NCI-H69 (cell line): ENCODE measurements at places on chromosomes 13 and 19.
A peak's percentile ranks its signal among the peaks of the same experiment; 100 is the strongest.

DNA sequence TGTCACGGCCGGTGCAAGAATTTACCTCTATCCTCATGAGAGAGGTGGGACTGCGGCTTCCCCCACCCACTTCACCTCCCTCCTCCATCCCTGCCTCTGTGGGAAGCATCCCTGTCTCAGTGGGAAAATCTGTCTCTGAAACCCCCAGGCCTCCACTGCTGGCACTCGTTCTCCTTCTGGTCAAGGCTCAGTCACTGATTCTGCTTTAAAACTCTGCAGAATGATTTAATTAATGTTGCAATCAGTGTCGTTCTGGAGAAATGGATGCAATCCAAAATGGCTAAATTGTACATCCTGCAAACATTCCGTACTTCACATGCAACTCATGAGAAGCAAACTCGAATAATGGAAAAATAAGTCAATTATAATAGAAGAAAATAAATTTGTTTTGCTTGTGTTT is 5.6 kb downstream of the RASL11A start:
- DNase-seq: no peak

DNA sequence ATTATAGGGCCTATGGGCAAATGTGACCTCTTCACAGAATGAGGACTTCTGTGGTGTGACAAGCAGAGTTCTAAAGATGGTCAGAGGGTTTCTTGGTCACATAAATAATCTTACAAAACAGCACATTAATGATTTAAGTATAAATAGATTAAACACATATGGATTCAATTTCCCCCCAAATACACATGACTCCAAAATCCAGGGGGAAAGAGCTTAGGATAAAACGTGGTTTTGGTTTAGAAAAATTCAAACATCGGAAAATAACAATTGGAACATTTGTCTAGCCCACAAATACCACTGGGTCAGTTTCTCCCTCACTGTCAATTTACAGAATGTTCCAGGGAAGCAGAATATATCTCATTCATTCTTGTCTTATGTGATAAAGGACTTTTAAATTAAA is 283.1 kb downstream of the COG6 start:
- DNase-seq: no peak

DNA sequence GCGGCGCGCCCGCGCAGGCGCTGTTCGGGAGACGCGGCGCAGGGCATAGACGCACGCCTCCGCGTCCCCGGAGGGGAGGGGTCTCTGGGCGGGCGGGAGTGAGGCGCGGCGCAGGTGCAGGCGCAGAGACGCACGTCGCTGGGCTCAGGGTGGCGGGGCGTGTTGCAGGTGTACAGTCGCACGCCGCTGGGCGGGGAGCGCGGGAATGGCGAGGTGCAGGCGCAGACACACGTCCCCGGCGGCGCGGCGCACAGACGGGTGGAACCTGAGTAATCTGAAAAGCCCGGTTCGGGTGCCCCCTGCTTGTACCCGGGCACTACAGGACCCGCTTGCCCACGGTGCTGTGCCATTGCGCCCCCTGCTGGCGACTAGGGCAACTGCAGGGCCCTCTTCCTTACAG is 44.7 kb downstream of the PLPP2 start:
- no peak for DNase-seq

DNA sequence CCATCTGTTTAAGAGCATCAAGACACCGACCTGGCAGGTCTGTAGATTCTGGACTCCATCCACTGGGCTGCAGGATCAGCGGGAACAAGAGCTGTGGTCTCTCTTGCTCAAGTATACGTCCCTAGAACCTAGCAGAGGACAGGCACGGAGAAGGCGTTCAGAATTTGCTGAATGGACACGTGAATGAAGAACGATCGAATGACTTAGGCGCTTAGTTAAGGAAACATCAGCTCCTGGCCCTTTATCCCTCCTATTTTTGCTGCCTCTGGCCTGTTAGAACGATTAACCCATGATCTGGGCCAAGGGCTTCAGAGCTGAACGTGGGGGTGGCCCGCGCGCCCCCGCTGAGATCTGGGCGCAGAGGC is 953 bp downstream of the DZIP1 start:
- DNase-seq: peak; percentile 14

DNA sequence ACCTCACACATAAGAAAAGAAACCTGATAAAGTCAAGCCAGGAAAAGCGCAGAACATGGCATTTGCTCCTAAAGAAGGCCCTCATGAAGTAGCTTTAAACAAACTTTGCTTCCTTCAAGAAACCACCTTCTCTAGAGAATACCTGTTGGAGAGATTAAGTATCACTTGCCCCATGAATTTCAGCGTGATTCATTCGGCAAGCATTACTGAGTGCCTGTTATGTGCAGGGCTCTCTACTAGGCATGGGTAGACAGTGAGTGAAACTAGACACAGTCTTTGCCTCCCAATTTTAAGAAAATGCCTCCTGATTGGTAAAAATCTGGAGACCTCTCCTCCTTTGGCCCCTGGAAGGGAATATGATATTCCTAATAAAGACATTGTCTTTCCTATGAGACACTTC is 475.8 kb upstream of the NBEA start:
- DNase-seq: no peak

GRCh38 chr19:3573858-3574637 is 1.3 kb downstream of the HMG20B start:
- DNase-seq: peak; percentile 92

DNA sequence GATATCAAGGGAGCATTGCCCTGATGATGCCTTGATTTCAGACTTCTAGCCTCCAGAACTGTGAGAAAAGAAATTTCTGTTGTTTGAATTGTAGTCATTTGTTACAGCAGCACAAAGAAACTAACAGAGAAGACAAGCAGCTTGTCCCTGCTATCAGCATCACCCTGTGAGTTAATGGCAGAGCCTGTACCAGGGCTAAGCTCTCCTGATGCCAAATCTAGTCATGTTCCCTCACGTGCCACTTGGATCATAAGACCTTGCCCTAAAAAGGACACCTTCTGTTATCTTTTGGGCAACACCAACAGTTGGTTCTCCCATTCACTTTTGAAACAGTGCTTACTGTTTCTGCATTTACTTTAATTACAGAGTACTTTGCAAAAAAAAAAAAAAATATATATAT is 14.8 kb downstream of the RCBTB2 start:
- DNase-seq: no peak

DNA sequence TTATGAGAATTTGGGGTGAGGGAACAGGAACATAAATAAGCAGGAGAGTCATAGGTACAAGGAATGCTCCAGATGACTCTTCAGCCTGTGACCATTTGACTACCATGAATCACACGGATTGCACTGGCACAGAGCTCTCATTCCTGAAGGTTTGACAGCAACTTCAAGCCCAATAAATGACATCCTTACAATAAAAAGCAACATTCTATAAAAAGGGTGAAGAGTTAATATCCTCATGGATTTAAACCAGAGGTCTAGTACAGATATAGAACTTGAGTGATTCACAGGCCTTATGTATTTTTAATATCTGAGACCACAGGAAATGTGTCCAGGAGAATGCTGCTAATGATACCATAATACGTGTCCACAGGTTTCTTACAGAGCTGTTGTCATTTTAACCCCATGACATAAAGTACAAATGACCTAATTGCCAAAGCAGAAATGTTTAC is 158.1 kb downstream of the IRS2 start:
- DNase-seq: no peak

DNA sequence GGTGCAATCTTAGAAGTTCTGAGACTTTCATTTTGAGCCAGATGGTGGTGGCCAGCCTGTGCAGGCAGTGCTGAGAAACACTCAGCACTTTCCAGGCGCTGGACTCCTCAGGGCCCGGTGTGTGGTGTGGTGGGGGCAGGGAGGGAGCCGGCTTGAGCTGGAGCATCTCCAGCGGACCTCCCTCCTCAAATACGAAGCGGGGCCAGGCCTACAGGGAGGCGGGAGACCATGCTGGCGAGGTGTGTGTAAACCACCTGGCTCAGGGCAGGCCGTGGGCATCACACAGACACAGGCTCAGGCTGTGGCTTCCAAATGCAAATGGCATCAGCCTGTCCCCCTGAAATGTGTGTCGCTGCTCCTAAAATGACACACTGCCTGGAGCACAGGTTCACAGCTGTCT is 33.3 kb upstream of the RANBP3 start:
- DNase-seq: peak; percentile 33

DNA sequence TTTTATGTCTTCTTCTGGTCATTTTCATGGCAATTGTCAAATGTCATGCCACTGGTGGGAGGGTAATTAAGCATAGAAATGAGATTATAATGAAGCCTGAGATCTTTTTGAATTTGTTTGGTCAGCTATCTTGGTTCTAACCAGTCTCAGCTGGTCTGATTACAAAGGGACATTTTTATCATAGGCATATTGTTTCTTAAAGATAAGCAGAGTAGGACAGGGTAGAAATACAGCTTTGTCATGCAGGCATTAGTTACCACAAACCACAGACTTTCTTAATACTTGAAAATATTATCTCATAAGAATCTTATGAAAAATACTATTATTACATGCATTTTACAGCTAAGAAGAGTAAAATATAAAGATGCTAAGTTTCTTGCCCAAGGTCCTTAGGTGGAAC is 1761.5 kb downstream of the PCDH9 start:
- no peak for DNase-seq

- no peak for DNase-seq
These were observed 658.7 kb downstream of the SLITRK1 start for GRCh38 chr13:83223546-83223945.

DNA sequence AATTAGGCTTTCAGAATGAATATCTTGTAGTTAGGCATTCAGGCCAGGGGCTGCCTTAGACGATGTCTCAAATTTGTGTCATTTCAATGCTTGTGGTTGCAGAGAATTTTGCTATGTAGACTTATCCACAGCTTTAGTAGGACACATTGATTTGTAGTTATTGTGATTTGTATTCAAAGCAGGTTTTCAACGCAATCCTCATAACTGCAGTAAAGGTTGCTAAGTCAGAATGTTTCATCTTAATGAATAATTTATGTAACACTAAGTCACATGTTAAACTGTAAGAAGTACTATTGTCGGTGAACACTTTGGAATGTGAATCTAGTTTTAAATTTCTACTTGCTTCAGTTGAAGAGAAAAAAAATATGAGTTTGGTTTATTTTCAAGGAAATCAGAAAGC is 1117.2 kb upstream of the SPRY2 start:
- DNase-seq: no peak

GRCh38 chr19:2051773-2052704 is 995 bp upstream of the MKNK2 start:
- peak; percentile 29 for DNase-seq

DNA sequence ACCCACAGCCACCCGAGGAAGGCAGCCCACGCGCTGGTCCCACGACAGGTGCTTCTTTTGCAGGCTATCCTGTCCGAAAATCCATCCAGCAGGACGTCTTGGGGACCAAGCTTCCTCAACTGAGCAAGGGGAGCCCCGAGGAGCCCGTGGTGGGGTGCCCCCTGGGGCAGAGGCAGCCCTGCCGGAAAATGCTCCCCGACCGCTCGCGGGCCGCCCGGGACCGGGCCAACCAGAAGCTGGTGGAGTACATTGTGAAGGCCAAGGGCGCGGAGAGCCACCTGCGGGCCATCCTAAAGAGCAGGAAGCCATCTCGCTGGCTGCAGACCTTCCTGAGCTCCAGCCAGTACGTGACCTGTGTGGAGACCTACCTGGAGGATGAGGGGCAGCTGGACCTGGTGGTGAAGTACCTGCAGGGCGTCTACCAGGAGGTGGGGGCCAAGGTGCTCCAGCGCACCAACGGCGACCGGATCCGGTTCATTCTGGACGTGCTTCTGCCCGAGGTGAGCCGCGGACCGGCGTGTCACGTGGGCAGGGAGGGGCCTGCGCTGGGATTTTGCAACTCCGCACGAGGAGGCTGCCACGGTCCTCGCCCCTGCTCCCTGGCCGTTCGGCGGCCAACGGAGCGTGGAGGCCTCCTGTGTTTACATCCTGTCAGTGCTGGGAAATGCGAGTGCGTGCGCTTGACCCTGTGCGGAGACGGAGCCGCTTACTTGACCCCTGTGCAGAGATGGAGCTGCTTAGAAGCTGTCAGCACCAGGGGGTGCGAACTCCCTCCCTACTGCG is 12.9 kb upstream of the NDUFS7 start:
- no peak for DNase-seq

- no peak for DNase-seq
These were observed 11.7 kb downstream of the NDUFB7 start for GRCh38 chr19:14559916-14560775.

DNA sequence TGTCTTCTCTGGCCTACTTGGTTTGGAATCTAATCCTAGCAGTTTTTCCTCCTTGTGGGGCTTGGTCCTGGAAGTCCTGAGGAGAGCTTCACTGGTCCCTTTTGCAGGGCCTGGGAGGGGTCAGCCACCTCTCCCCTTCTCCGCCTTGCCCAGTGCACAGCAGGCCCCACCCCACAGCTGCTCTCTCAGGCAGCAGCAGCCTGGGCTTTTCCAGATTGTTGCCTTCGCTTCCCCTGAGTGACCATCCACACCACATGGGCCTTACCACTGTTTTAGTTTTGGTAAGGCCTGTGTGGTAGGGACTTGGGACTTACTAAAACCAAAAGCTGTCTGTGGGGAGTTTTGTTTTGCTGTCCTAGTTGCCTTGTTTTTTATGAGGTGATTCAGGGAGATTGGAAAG is 11.5 kb downstream of the MPHOSPH8 start:
- no peak for DNase-seq

GRCh38 chr13:80214521-80214991 is 126.4 kb downstream of the SPRY2 start:
- DNase-seq: peak; percentile 62

DNA sequence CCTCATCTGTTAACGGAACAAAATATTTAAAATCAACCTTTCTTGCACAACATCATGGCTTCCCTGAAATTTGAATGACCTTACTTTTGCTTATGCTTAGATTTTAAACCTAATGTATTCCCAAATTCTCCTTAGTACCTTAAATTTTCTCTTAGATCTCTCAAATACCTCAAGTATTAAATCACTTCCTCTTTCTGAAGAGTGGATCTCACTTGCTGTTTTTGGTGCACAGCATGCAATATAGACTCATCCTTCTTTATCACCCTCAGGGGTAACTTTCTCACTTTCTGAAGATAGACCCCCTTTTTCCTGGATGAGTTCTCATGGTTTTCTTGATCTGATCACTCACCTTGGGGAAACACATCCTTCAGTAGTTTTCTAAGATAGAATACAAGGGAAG is 871.7 kb downstream of the DACH1 start:
- DNase-seq: no peak

GRCh38 chr13:80865329-80865728 is 524.4 kb upstream of the SPRY2 start:
- peak; percentile 78 for DNase-seq

- DNase-seq: peak; percentile 61
These were observed 64.5 kb upstream of the MRI1 start for GRCh38 chr19:13699786-13700185.

DNA sequence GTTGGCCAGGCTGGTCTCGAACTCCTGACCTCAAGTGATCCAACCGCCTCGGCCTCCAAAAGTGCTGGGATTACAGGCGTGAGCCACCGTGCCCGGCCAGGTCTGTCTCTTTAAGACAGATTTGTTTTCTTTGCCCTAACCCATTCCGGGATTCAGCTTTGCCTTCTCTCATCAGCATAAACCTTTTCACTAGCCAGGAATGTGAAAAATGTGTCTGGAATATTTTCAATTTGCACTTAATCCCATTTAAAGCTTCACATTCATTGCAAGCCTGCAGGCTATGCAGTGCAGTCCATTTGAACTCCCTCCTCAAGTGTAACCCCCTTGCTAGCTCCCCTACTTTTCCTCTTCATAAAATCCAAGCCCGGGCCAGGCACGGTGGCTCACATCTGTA is 880 bp upstream of the TMEM160 start:
- DNase-seq: peak; percentile 6

GRCh38 chr13:40208517-40208916 is 457.9 kb downstream of the FOXO1 start:
- DNase-seq: no peak

GRCh38 chr13:19713186-19713965 is 69.4 kb downstream of the PSPC1 start:
- DNase-seq: no peak

- DNase-seq: no peak
These were observed 1965.6 kb upstream of the PCDH20 start for GRCh38 chr13:63381078-63381859.
